HTR-8/SVneo (cell line): ENCODE measurements at places on chromosomes 7 and 10.

DNA sequence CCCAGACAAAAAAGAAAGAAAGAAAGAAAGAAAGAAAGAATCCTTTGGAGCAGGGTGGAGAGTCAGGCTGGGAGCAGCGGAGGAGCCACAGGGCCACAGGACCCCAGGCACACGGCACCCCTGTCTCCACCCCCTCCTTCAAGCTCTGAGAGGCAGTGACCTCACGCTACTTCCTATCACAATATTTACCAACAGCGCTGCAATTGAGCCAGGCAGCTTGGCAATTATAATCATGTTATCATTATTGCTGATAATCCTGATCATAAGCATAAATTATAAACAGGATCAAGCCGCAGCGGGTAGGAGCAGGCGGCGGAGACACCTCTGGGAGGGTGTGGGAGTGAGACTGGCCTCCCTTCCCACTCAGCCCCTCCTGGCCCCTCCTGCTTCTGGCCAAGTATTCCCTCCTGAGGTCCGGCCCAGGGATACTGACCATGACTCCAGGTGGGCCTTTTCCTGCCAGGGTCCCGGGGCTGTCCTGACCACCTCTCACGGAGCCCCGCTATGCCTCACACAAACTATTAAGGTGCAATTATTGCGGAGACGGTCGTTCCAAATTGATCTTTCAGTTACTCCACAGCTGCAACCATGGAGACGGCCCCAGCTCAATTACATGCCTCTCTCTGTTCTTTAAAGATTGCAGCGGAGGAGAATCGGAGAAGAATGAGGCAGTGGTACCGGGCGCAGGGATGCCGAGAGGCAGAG, 10.0 kb upstream of the GTF2IRD1 start:
- no peak for DNase-seq

GRCh38 chr7:29087840-29088170, 58.5 kb downstream of the CPVL start:
- DNase-seq: no peak

GRCh38 chr7:80830010-80830409, 88.8 kb downstream of the SEMA3C start:
- DNase-seq: no peak

GRCh38 chr7:17029150-17029549, 147.4 kb upstream of the AGR3 start:
- no peak for DNase-seq

DNA sequence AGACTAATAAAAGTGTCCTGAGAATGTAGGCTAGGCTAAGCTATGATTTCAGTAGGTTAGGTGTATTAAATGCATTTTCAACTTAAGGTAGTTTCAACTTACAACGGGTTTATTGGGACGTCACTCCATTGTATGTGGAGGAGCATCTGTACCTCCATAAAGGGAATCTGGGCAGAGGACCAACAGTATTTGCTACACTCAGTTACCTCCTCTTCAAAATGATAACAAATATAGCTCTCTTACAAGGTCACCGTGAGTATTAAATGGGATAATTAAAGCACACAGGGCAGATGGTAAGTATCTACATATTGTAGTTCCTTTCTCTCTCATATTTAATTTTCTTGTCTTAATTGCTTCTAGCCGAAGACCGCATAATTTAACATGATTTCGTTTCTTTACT, 59.0 kb upstream of the FGL2 start:
- no peak for DNase-seq

DNA sequence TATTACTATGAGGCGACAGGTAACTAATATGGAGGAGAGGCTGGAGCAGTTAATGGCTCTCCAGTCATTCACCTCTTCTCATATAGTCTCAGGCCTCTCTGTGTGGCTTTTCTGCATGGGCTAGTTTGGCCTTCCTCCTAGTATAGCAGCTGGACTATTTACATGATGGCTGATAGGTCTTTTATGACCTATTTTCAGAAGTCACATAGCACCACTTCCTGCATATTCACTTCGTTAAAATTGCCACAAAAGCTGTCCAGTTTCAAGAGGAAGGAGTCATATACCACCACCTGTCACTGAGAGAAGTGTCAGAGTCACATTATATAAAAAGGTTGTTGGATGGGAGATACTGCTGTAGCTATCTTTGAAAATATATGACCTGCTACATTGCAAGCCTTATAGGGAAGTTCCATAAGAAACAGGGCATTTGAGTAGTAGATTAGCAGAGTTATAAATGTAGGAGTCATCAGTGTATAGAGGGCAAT, 8.0 kb upstream of the DMTF1 start:
- DNase-seq: no peak

GRCh38 chr7:31720366-31720765, 33.4 kb downstream of the PPP1R17 start:
- no peak for DNase-seq

GRCh38 chr7:130430841-130431666, 9.8 kb downstream of the CEP41 start:
- no peak for DNase-seq

GRCh38 chr10:2476812-2477553, 590.4 kb upstream of the PFKP start:
- no peak for DNase-seq

- no peak for DNase-seq
Measured at GRCh38 chr7:129098409-129099084, 43.6 kb upstream of the TNPO3 start.

DNA sequence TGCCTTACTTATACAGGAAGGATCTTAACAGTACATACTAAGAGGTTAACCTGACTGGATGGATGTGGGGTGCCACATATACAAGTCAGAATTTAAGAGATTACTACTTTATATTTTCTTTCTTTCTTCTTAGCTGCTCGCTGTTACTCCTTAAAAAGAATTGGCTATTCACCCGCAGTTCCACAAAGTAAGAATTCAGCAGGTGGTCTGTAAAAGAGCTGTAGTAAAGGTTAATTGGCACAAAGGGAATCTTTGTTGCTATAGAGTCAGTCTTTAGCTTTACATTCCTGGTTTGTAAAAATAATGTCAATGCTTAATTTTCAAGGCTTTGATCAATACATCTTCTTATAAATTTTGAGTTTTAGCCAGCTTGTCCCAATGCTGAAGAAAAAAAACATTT, 43.2 kb downstream of the RALA start:
- no peak for DNase-seq

- DNase-seq: no peak
Measured at GRCh38 chr7:44292876-44293560, 32.4 kb downstream of the CAMK2B start.

DNA sequence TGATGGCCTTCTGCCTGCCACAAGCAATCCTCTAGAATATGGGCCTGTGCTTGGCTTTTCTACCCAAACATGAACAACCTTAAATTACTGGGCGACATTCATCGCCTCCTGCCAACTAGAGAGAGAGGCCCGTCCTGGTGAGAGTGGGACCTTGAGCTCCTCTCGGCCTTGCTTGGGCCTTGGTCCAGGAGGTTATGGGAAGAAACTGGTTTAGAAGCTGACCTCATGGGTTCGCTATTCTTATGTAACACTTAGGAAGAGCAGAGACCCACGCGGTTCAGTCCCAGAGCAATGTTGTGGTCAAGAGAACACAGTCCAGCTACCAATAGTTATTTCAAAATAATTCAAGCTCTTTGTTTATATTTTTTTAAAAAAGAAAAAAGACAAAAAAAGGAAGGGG, 176.3 kb upstream of the ZNF32 start:
- no peak for DNase-seq

- no peak for DNase-seq
Measured at GRCh38 chr7:64888561-64888900, 14.5 kb upstream of the ZNF273 start.

DNA sequence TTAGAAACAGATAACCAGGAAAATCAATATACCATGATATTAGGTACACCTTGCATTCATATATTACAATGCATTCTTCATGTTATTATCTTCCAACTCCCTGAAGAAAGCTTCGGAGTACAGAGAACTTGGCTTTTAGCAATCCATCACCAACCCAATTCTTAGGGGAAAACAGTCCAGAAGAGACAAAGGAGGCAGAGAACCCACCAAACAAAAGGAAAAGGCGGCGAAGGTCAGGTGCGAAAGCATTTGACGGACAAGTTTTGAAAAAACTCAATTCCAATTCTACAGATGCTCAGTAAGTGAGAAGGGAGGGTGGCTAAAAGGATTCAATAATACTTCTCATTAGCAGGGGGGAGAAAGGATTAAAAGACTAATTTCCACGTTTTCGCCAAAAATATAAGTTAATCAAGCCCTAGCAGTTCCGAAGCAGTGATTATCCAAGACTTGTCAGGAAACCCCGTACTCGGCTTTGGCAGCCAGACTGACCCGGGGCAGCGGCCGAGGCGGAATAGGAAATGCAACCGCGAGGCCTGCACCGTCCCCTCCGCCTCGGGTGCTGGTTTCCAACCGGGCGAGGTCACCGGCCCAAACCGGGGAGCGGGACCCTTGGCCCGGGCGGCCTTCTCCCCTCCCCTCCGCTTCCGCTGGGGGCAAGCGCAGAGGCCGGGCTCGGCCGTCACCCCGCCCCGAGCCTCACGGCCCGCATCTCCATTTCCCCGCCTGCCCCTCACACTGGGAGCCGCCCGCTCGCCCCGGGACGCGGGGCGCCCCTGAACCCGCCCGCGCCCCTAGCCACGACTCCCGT, 747 bp downstream of the GDI2 start:
- DNase-seq: no peak
